Stimulated activated CD4-positive, alpha-beta T cell treated with anti-CD3 and anti-CD28 coated beads, Interleukin-2, amount 100 ng/mL, for 4 hours (primary cell): ENCODE measurements at places on chromosomes 2 and 18.

DNA sequence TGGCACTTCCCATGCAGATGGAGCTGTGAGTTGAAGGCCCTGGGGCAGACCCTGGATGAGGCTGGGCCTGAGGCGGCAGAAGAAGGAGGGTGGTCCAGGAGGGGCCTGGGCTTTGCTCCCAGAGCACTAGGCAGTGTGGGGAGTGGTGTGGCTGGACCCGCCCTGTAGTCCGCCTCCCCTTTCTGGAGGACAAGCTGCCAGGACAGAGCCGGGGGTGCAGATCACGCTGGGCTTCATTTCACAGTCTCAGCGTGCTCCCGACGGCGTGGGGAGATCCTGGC, 49.8 kb downstream of the PTGR3 start:
- DNase-seq = no peak

DNA sequence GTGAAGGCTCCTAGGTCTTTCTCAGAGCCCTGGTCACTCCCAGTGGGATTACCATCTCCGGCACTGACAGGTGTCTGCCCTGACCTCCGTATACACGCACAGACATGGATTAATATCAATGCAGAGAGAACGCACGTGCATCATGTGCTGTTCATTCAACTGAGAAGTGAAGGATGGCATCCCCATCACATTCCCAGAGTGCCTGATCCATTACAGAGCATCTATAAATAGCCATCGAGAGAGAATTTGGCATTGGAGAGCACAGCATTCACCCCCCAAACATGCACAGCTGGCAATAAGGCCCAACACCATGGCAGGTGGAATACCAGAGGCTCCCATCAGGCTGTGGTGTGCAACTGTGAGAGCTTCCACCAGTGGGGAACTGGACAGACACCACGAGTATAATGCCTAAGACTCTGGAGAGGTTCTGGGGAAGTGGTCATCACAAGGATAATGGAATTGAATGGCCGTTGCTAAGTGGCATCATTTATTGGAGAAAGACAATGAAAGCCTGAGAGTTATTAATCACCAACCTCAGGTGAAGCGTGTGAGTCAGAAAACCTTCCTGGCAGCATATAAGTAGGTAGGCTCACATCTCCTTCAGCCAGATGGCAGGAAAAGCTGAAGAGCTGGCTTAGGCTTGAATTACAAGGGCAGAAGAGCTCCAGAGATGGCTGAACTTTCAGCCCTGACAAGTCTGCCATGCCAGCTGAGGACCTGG, 244.5 kb upstream of the ID2 start:
- no peak for DNase-seq

DNA sequence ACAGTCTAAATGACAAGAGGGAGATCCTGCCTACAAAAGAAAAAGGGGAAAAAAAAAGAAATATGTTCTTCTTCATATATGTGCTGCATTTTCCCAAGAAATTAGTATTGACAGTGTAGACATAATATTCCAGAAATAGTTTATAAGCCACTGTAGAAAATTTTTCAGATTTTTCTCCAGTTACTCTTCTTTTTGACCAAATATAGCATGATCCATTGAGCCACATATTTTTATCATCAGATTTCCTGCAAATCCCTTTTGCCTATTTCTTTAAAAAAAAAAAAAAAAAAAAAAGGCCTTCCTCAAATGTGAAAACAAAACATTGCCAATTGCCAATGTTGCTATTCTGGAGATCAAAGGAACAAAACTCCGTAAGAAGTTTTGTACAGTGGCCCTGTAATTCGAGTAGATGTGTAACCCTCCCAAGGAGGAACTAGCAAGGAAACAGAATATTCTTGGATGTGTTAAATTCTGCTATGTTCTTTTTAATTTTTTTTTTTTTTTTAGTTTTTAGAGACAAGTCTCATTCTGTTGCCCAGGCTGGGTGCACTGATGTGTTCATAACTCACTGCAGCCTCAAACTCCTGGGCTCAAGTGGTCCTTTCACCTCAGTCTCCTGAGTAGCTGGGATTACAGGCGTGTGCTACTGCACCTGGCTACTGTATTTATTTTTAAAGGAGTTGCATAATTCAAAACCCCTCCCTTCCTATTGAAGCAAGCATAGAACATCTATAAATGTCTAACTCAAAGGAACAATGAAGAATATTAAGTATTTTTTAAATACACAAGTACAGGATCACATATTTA, 12.5 kb upstream of the CABYR start:
- DNase-seq = no peak

GRCh38 chr18:73006331-73006730, 138.5 kb upstream of the NETO1 start:
- DNase-seq = no peak

DNA sequence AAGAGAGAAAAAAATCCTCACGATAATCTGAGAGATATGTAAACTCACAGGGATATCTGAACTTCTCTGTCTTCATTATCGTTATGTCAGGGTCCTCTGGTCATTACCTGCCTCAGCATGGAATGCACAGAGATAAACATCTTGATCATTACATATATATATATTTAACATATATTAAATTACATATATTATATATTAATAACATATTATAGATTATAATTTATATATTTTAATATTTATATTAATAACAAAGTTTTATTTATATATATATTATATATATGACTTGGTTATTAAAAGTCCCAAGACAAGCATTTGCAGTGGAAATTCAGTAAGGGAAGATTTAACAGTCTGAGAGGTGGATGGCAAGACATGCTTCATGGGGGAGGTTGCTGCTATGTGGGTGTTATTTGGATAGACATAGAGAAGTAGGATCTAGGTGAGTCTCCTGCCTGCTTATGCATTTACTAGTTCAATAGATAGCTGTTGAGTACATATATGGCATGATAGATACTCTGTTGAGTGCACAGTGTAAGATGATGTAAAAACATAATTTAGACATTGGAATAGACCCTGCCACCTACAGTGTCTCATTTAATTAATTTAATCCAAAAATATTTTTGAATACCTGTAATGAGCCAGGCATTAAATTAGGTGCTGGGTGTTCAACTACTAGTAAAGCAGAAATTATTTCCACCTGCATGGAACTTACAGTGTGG, 255.2 kb downstream of the RAD51AP2 start:
- DNase-seq = no peak

DNA sequence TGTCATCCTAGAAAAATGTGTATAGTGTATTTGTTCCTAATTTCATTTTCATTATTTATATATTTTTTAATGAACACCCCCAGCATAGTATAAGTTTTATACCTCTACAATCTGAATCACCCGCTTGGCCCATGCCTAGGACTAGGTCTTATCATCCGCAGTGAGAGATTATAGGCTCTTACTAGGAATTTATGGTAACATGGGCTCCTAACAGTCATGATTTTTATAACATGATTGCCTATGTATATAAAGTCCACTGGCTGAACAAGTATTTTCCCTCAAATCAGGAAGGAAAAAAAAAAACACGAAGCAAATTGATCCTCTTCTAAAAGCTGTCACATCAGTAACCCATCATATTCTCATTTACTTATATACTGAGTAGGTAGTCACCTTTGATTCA, 666.1 kb upstream of the NRXN1 start:
- DNase-seq = no peak

DNA sequence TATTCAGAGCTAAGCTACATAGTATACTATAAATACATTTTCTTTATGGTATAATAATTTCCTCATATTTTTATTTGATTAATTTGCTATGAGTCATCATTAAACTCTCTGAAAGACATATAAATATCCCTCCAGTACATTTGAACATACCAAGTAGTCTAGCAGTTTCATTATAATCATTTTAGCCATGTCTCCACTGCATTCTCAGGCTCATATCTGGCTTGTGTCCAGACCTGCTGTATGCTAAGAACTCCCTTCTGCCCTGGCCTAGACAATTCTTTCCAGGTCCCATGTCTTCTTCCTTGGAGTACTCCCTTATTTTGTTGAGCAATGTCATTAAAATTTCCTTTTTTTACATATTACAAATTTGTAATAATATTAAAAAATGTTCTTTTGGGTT, 16.6 kb upstream of the DYNC1I2 start:
- DNase-seq = no peak

DNA sequence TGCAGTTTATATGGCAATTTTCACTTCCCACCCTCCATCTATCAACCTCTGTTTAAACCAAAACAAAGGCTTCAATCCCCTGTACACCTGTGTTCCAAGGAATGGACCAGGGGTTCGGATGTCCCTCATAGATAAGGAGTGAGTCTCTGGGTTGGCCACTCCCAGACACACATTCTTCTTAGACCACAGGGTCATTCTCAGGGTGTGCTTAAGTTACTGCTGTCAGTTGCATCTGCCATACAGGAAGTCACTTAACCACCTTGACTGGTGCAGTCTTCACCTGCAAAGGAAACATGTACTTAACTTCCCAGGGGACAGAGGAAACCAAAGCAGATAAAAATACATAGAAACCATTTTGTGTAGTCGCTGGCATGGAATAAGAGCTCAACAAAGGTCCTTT, 151.0 kb upstream of the NDUFV2 start:
- DNase-seq = no peak

- no peak for DNase-seq
Observed at GRCh38 chr18:74255131-74255616, 36.6 kb downstream of the CYB5A start.

DNA sequence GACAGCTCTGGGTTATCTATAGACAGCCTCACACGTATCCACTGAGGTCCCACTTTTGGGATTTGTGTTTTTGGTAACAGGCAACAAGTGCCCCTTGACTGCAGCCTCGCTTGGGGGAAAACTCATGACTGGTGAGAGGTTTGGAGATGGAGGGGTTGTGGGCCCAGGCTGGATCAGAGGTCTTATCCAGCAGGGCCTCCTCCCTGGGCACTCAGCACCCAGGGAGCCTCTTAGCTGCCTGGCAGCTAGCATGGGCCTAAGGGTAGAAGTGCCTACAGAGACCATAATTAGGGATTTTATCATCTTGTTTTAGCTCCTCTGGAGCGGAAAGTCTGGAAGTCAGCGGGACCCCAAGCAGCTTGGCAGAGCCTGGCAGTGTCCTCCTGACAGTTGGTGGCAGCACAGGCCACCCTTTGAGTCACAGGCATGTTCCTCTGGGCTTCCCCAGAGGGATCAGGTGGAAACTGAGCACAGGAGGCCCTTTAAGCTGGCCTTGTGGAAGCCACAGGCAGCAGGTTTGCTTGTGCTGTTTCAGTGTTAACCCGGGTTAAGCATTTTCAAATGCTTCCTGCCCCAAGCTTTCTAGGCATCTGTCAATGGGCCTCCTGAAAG, 143.1 kb downstream of the KCTD1 start:
- DNase-seq = no peak

DNA sequence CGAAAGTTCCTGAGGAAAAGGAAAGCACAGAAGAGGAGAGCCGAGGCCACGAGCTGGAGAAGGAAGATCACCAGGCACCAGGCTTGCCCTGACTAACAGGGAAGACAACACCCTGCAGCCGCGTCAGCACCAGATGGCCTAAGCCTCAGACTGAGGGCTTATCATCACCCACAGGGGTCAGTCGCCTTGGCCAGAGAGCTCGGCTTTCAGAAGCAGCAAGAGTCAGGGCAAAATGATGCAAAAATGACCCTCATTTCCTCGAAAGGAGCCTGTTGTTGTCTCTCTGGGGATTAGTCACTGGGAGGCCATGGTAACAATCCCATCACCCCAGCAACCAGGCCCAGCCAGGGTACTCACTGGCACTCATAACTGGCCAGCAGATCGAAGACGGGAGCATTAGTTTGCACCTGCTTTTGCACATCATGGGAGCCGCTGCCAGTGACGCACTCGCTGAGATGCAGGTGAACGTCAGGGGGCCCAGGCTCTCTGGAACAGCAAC, 42.7 kb upstream of the ZFP36L2 start:
- no peak for DNase-seq

DNA sequence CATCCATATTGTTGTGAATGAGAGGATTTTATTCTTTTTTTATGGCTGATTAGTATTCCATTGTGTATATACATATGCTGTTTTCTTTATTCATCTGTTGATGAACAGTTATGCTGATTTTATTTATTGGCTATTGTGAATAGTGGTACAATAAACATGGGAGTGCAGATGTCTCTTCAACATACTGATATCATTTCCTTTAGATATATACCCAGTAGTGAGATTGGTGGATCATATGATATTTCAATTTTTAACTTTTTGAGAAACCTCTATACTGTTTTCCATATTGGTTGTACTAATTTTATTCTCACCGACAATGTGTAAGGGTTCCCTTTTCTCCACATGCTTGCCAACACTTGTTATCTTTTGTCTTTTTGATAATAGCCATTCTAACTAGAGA, 144.5 kb downstream of the ADCYAP1 start:
- DNase-seq = no peak

DNA sequence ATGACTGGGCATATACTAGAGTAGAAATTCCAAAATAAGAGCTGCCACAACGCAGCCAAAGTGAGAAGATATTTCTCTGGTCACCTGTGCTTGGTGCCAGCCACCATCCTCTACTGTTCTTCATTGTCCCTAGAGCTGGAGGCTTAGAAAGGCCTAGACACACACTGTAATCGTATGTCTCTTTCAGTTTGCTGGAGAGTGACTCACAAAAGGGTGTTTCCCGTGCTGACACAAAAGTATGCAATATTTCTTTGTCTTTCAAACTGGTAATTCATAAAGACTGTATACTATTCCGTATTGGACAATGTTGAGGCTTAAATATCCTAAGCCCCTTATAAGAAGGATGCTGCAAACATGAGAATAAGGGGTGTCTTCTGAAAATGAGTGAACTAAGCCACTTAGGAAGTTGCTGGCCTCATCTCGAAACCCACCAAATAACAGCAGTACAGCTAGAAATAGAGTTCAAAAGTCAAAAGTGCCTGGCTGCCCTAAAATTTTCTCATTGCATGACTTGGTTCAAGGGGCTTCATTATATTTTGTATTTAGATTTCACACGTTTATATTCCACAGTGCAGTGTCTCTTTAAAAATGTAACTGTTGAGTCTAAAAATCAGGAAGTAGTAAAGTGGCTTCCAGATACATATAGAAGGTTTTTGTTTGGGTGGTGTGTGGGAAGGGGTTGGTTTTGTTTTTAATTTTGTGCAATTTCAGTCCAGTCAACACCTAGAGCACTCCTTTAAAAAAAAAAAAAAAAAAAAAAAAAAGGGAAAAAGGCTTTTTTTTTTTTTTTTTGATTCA, 601.1 kb downstream of the ARHGAP15 start:
- DNase-seq = no peak

GRCh38 chr2:173713904-173714555, 251.1 kb downstream of the SP3 start:
- no peak for DNase-seq

GRCh38 chr18:69469444-69469919, 68.8 kb downstream of the DOK6 start:
- DNase-seq = peak; percentile 6

DNA sequence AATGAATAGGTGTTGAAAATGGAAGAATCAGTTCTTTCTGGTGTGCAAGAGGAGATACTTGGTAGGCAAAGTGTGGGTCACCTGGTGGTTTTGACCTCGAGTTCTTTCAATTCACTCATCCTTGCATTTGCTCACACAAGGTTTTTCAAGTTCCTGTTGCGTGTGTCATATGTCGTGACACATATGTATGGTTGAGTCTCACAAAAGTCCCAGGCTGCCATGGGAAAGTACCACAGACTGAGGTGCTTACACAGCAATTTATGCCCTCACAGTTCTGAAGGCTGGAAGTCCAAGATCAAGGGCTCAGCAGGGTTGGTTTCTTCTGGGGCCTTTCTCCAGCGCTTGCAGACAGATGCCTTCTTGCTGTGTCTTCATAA, 64.4 kb downstream of the NCK2 start:
- DNase-seq = no peak
